Activated T-helper 9 cell treated with anti-CD3 and anti-CD28 coated beads, Interleukin-2, amount 50 U/mL, for 16 hours (primary cell): ENCODE measurements at places on chromosomes 4 and X.

DNA sequence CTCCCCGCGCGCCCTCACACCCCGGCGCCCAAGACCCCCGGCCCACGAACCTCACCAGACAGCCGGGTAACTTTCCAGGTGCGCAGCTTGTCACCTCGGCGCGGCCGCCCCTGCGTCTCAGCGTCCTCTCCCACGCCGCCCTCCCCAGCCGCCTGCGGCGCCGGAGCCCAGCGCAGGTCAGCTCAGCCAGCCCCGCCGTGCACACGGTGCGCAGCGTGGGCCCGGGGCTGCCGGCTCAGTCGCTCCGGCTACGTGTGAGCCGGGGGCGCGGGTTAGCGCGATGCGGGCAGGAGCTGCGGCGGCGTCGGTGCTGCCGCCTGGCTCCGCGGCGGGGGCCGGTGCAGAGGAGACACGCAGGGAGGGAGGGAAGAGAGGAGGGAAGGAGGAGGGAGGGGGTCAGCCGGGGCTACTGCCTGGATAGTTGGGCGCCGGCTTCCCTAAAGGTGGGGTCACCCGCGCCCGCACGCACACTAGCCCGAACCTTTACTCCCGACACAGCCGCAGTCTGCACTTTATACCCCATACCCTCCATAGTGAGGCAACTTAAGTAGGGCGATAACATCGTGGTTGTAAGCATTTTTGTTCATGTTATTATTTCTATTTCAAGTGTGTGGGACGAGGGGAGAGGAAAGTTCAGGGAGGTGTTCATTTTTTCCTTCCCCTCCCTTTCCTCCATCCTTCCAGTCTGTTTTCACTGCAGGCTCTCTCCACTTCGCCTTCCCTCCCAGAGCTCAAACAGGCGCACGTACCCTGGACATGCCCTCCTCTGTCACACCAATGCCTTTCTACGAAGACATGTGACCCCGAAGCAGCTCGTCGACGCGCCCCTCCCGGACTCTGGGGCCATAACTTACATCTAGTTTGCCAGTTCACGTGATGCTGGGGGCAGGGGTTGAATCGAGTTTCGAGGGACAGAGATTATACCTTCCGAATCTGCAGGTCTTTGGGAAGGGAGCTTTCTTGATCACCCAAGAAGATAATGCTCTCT is at the start of gene PRKG2:
Gene PRKG2, minus strand, starts transcription at position 342 of the 988 bp plus-strand sequence. CDS start 10,175 bp downstream, outside the sequence.
- no peak for DNase-seq

DNA sequence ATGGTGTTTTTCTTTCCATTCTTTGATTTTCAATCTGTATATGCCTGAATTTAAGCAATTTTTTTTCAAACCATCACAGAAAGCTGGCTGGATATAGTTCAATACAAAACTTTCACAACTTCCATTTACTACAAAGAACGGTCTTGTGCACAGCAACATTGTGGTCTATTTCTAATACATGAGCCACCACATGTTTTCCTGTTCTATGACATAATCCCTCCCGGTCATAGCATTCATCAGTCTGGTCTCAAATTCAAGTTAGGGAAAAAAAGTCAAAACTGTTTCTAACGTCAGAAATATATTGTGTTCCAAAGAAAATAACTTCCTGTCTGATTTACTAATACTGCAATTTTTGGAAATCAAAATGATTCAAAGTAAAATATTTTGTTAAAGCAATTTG is 7.5 kb upstream of the CXCL6 start:
- DNase-seq: no peak

DNA sequence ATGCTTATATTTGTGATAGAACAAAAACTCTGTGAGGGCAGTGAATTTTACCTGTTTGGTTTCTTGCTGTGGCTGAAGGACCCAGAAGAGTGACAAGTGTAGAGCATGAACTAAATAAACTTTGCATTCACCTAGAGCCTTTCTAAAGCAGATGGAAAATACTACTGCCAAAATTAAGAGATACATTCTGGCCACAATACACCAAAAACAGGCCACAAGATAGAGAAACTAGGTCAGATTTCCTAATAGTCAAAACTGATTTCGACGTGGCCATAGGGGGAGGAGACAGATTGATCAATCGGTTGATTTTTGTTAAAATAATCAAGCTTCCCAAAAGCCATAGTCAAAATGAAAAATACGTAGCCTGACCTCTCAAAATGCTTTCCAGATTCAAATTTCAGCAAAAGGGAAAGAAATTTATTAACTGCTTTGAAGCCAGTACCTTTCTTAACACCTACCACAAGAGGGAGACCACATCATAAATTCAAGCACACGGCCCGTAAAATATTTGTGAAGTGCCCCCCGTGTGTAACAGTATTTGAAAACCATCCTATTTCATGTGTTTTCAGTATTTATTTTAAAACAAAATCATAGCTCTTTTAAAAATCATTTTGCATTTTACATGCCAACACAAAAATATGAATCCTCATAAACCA is 132.4 kb downstream of the CORIN start:
- no peak for DNase-seq

DNA sequence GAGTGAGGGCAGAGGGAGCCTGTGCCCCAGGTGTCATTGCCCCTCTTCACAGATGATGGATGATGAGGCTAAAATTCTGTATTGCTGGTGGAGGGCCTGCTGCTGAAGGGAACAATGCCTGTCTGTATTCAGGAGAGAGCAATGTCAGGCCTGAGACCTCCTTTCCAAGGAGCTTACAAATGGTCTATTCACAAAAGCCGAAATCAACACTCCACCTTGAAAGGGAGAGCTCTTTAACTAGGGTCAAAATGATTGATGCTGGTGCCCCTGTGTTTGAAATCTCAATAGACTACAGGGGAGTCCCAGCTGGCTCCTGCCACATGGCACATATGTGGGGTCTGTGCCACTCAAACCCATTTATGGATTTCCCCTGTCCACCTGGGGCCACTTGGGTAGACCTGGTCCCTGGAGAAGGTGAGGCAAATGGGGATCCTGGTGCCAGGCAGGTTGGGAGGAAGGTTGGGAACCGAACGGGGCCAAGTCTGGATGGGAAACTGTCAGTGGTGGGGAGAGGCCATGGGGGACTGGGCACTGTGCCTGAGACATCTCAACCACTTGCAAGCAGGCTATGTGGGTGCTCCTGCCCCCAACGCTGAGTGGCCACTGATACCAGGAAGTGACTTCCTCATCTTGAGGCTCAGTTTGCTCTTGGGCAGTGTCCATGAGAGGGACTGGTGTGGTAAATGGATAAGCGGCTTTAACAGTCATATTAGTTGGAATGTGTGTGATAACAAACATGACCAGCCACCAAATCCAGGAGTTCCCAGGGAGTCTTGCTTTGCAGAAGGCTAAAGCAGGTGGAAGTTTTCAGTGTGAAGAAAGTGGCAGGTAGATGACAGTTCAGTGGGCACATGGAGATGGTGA is 223.8 kb upstream of the PSAPL1 start:
- no peak for DNase-seq

DNA sequence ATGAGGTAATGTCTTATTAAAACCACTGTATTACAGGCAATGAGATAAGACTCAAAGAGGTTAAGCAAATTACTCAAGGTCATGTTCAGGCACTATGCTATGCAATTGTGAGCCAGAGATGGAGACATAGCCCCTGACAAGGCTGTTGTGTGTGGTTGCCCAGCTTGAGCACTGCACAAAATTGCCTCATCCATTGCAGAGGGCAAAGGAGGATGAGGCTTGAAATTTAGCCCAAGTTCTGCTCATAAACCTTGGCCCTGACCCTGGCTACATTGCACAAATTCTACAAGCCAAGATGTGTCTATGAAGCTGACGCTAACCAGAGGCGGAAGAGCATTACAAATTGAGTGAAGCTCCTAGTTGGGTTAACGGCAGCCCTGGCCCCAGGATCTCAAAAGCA is 65.6 kb upstream of the PGM2 start:
- DNase-seq: no peak
